Activated CD4-positive, alpha-beta T cell treated with anti-CD3 and anti-CD28 coated beads, Interleukin-2, amount 10 ng/mL, durations not matched to agents 7 days and 5 days (primary cell): ENCODE measurements at places on chromosomes 7 and 10. TPM values are rescaled to one million over a fixed set of nuclear protein-coding genes. Genes with fewer than 3 reads are reported as not detected.

- DNase-seq = no peak
Measured at GRCh38 chr10:86001521-86001920, 365.1 kb downstream of the GRID1 start.

The ST8SIA6 gene
- 0.20 TPM for total RNA-seq

GRCh38 chr7:138478499-138478908, 18.4 kb downstream of the TRIM24 start:
- DNase-seq = no peak

- peak; percentile 73 for DNase-seq
Measured at GRCh38 chr10:3239066-3239919, 66.7 kb upstream of the PITRM1 start.

DNA sequence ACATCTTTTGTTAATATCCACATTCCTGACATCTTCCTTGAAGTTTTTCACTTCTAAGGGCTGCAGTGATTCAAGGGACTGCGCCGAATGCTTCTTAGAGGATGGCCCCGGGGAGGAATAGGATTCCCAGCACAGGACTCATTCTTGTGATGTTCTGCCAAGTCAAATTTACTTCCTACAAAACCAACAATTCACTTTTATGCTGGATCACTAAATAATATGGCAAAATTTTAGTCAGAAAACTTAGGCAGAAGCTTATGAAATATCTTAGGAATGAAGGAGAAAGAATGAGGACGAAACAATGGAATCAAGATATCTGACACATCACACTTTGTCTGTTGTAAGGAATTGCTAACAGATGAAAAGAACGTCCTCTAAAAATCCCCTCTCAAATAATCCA, 151.5 kb downstream of the JAZF1 start:
- no peak for DNase-seq

DNA sequence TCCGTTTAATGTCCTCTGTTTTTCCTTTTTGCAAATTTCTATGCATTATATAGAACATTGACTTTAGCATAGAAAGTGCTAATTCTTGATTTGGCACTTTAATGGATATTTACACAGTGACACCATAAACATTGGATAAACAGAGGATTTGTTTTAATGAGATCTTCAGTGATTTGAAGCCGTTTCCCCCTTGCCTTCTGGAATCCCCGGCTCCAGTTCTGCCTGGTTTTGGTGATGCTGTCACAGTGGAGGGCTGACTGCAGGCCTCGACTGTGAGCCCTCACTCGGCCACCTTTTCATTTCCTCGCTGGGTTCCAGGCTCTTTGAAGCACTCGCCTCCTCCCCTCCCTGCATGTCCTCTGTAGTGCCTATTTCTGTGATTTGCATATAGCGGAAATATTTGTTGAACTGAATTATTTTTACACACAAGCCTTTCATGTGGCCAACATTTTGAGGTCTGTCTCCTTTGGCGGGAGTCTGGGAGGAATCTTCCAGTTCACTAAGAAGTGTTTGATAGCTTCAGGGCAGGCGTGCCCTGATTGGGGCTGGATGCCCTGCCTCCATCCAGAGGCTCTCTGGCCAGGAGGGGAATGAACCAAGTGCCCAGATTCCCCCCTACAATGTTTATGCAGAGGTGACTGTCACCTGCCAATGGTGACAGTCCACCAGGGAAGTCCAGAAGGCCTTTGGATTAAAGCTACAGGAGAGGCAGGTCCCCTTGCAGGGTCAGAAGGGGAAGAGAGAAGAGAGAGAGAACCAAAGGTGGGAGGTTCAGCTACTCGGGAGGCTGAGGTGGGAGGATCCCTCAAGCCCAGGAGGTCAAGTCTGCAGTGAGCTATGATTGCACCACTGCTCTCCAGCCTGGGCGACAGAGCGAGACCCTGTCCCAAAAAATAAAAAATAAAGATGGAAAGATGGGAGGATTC, 67.5 kb downstream of the CUX1 start:
- DNase-seq = peak; percentile 47

DNA sequence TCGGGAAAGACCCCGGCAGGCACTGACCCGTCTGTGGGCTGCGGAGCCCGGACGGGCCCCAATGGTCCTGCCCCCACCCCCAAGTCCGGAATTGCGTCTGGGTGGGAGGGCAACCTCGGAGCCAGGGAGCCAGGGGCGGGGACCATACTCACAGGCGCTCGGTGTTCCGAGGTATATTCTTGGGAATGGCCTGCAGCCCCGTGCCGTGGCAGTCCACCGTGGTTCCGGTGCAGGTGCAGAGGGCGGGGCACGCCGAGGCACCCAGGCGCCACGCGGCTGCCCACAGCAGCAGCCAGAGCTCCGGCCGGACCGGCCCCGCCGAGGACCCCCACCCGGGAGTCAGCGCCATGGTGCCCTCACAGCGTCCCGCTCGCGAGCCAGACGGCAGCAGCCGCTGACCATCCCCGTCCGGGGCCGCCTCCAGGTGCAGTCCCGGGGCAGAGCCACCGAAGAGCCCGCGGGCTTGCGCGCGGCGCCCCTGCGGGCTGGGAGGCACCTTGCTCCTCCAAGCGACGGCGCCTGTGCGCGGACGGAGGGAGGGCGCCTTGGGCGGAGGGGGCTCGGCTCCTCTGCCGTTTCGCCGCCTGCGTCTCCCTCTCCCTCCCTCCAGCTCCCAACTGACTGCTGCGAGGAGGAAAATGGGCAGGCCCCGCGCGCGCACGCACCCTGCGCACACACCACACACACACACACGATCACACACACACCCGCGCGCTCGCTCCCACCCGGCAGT, at the start of gene SLIT1:
Gene SLIT1, minus strand, starts transcription at position 634 of the 733 bp plus-strand sequence. Its CDS starts 285 bp downstream, at position 349.
- no peak for DNase-seq

DNA sequence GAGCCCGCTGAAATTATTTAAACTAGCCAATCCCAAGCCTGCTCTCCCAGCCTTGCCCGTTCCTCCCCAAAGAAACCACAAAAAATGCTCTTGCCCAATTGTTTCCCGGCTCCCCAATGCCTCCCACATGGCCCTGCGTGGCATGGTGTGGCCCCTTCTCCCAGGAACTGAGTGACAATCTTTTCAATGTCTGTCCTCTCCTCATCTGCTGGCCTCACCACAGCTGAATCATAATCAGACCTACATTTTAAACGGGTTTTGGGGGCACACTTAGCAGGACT, 201.5 kb downstream of the PRPF18 start:
- DNase-seq = no peak

DNA sequence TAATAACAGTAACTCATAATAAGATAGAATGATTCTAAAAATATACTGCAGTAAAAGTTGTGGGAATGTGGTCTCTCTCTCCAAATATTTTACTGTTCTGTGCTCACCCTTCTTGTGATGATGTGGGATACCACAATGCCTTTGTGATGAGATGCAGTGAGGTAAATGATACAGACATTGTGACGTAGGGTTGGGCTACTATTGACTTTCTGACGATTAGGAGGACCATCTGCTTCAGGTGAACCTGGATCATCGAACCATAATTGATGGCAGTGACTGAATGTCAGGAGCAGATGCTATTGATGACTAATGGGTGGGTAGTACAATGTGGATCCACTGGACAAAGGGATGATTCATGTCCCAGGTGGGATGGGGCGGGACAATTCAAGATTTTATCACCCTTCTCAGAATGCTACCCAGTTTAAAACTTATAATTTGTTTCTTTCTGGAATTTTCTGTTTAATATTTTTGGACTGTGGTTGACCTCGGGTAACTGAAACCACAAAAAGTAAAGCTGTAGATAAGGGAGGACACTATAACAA, 73.9 kb upstream of the ARMC3 start:
- DNase-seq = no peak

DNA sequence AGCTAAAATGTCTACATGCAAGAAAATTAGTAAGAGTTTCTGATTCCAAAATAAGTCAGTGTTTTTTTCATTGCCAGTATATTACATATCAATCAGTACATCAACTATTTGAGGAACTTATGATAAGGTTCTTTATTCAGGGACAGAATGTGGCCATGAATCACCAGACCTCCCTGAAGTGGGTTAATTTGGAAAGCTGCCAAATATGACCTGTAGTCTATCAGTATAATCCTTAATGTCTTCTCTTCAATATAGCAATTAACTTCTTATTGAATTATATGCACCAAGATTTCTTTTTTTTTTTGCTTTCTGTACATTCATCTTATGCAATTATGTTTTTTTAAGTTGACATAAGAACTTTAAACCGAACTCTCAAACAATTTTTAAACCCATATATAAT, 714.5 kb upstream of the POT1 start:
- DNase-seq = no peak

- DNase-seq = no peak
Measured at GRCh38 chr10:62545160-62546066, 171.2 kb downstream of the ZNF365 start.

DNA sequence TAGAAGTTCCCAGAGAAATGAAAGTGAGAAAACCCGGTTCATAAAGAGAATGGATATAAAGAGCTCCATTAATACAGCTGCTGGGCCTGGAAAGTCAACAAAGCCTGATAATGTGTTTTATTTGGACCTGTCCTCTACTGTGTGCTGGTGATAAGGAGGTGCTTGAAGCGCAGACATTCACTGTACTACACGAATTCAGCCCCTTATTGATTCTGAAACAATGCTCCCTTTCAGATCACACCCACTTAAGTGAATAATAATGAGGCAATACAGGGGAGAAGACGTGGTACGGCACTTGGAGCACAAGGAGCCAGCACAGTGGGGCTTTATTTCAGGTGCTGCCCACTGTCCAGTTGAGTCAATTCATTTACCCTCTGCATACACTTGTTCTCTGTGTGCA, 260.8 kb downstream of the FGFR2 start:
- DNase-seq = no peak

The TMEM120A gene
- total RNA-seq = 17.3 TPM

- DNase-seq = no peak
Measured at GRCh38 chr7:127770885-127771284, 118.9 kb downstream of the SND1 start.

- DNase-seq = no peak
Measured at GRCh38 chr7:41916450-41916927, 213.6 kb upstream of the INHBA start.

The SORCS3 gene
- total RNA-seq = 0.17 TPM

The MYOZ1 gene
- not detected for total RNA-seq

DNA sequence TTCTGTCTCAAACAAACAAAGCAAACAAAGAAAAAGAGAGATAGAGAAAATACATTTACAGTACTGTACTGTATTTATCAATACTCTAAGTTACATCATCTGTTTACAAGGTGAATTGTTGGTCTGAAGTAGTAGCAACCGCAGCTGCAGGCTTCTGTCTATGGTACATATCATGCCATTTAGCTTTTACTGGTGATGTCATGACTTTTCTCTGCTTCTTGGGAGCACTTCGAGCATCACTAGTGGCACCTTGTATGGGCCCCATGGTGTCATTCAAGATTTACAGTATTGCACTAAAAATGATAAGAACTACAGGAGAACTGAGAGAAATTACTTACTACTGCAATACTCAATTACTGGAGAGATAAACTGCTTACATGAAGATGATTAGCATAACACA, 826.9 kb downstream of the CNTNAP2 start:
- DNase-seq = no peak

The FKBP6 gene
- not detected for total RNA-seq

The ABCC2 gene
- 1.0 TPM for total RNA-seq

The GSAP gene
- 7.8 TPM for total RNA-seq

- no peak for DNase-seq
Measured at GRCh38 chr10:6503171-6503570, 76.9 kb downstream of the PRKCQ start.

The NCF1 gene
- 2.4 TPM for total RNA-seq

DNA sequence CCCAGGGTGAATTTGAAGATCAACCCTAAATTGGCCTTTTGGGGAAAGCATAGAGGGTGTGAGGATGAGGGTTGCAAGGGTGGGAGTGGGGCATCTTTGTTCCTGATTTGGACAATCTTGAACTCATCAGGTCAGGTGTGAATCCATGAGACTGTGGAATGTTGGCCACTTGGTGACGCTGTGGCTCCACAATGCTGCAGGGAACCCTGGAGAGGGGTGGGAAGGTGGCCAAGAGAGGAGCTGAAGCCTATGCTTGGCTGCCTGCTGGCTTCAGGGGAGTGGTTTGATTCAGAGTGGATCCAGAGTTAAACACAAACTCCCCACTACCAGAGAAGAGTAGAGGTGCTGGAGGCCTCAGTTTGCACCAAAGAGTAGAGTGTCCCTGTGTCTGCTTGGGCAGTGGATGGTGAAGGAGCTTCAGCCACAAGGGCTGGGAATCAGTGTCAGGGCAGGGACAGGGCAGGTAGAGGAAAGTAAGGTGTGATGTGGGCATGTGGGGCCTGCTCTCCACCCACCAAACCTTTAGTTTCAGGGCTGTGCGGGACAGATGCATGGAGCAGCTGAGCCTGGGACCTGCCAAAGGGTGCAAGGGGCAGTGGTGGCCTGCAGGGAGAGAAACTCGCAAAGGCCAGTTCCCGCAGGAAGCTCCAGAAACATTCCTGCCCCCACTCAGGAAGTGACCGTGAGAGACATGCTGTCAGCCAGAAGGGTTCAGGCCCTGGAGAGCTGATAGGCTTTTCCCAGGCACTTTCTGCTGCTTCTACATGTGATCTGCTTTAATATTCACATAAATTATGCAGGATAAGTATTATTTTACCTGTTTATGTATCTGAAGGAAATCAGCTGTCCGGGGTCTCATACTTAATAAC, 81.0 kb upstream of the PRSS58 start:
- no peak for DNase-seq

GRCh38 chr7:50795831-50796230, 13.1 kb upstream of the GRB10 start:
- no peak for DNase-seq

The RBM20 gene
- total RNA-seq = not detected

DNA sequence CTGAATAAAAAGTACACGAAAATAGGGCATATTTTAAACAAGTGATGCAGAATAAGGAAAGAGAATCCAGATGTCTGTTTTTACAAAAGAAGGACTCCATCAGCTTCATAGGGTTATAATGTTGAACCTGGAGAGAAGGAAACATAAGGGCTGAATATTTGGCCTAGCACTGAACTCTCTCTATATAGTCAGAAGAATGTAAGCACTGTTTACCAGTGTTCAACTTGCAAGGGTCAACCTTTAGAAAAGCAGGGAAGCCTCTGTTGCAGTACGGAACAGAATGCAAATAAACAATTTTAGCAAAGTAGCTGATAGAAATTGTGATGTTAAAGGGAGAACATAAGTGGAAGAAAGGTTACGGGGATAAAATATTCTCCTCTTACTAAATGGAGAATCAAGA, 16.2 kb downstream of the CDK6 start:
- no peak for DNase-seq

GRCh38 chr7:120981117-120981516, 7.4 kb upstream of the CPED1 start:
- DNase-seq = no peak

The TMUB1 gene
- 73.7 TPM for total RNA-seq
